Right atrium auricular region (tissue), 2 donors: ENCODE measurements at places on chromosomes 12 and 14.

DNA sequence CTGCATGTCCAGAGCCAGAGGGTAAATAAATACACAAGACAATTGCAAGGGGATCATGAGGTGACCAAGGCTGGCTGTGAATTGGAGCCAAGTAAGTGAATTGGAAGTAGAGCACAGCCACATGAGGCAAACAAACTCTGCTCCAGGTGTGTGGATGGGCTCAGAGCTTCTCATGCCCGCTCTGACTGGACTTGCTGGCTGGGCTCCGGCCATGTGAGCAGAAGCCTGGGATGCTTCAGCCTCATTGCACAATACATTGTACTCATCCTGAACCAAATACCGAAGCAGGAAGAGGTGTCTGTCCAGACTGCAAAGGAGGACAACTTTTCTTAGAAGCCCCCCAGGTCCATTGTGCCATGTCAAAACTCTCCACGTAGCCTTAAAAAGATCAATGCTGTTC lies 193.0 kb downstream of the TTC8 start:
- no peak for DNase-seq

DNA sequence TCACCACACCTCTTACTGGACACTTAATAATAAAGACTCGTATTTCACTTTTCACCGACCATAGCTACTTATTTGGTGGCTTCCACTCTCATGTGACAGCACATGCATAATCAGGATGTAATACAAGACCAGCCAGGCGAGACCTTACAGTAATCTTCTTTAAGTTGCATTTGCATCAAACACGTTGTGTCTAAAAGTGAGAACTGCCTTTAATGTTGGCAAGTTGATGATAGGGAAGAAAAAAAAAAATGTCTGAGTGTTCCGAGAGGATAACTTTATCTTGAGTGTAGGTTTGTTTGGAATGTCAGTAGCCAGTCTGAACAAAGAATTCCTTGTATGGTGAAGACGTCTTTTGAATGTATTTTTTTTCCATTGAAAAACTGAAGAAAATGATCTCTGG lies 440.4 kb downstream of the ADAMTS20 start:
- DNase-seq = no peak

- no peak for DNase-seq
These were observed 283.2 kb downstream of the NUAK1 start for GRCh38 chr12:105855361-105856047.

DNA sequence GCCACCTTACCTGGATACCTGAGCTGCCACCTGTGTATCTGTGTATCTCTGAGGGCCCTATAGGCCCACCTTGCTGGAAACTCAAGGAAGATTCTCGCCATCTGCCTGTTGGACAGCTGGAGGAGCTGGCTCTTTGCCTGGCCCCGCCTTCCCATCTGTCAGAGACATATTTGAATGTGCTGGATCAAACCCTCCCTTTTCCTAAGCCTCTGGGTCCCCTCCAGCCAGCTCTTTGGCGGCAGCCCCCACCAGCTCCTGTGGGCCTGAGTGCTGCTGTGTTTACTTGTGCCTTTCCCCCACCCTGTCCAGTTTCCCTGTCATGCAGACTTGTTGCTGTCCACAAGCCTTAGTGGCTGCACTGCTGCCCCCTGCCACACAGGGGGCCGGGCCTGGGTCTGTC lies 55.9 kb upstream of the SRSF5 start:
- DNase-seq = no peak

DNA sequence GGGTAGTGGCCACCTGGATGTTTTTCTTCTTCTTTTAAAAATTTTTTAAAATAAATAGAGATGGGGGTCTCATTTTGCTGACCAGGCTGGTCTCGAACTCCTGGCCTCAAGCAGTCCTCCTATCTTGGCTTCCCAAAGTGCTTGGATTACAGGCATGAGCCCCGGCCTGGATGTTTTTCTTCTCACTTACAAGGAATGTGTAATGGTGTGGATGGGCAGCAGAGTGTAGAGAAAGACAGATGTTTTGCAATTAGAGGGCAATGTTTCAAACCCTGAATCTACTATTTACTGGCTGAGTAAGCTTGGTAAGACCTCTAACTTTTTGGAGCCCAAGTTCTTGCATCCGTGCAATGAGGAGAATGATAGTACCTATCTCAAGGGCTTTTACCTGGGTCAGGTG lies 48.1 kb downstream of the ADCK1 start:
- no peak for DNase-seq

DNA sequence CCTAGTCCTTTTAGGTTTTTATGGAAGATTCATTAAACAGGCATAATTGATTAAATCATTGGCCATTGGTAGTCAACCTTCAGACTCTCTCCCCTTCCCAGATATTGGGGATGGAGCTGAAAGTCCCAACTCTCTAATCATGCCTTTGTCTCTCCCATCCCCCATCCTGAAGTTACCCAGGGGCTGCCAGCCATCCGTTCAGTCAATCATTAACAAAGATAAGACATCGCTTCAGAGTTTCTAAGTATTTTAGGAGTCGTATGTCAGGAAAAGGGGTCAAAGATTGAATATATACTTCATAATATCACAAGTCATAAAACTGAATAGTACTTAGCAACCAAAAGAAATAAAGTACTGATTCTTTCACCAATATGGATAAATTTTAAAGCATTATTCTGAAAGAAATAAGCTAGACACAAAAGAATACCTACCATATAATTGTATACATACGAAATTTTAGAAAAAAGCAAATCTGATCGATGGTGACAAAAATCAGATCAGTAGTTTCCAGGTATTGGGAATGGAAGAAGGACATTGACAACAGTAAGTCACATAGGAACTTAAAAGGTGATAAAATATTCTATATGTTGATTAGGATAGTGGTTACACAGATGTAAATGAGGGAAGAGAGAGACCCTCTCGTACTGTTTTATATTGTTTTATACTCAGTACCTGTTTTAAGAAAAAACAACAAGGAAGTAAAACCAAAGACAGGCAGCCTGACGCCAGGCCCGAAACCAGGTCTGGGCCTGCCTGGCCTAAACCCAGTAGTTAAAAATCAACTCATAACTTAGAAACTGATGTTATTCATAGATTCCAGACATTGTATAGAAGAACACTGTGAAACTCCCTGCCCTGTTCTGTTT lies 414.4 kb downstream of the DAD1 start:
- no peak for DNase-seq

DNA sequence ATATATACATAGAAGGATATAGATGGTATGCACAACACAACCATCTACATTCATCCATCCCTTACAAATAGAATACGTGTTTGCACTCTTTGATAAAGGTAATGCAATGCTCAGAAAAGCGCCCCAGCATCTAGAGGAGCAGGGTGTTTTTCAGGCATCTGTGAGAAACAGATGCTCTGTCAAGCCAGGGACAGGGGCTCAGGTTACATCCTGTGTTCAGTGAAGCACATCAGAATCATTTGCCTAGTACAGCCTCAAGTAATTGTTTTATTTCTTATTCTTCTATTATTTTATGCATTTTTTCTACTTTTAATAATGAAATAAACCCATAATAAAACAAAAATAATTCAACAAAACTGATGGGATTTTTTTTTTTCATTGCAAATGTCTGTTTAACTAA lies 50.5 kb upstream of the HIF1A start:
- DNase-seq = no peak

- DNase-seq = peak; percentile 34
These were observed 21.4 kb downstream of the ADGRD1 start for GRCh38 chr12:130975116-130975515.
